ENCODE measurements at places on chromosomes 4 and X.

DNA sequence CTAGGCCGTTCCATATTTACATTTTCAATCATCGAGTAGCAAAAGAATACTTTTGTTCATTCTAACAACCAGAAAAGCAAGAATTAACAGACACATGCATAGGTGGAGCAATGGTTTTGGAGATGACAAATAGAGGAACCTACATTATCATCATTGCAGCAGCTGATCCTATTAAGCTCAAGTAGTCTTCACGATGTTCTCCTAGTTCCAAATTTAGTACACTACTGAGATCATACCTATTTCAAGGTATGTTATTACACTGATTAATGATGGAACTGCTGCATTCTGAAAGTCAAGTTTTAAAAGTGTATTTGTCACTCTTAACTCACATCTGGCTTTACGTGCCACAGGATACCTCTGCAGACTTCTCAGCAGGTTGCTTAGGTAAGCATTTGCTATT lies 87.4 kb downstream of the ADGRA3 start:
- DNase-seq: no peak

GRCh38 chr4:157502656-157503055 lies 282.1 kb downstream of the GRIA2 start:
- DNase-seq: no peak

- peak; percentile 21 for DNase-seq
Measured at GRCh38 chr4:74133786-74134499, 24.0 kb upstream of the MTHFD2L start.

DNA sequence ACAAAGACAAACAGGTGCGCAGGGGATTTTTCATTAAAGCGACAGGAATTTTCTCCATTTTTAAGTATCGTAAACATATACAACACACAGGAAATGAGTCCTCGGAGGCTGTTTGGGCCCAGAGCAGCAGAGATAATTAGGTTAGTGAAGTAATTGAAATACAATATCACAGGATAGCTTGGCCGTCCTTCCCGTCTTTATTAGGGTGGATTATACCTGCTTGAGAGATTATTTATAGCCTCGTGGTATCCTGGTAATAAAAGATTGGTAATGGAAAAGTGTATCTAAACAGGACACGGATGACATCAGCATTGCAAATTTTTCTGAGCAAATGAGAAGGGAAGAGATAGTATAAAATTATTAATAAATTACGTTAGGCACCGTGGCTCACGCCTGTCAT lies 68.2 kb downstream of the CRLF2 start:
- no peak for DNase-seq

DNA sequence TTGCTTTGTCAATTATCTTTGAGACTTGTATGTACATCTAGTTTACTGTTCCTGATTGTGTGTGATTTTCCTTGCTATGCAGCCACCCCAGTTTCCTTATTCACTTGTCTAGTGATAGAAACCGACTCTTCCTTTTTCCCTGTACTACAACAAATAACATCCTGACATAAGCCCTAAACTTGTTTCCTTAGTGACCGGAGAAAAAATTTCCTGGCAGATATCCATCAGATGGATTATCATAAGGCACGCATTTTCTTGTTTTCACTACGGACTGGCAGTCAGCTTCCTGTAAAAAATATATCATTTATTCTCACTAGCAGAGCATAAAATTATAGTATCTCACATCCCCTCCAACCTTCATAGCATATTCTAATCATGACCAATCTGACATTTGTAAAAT lies 410.7 kb downstream of the CENPC start:
- DNase-seq: no peak

- no peak for DNase-seq
Measured at GRCh38 chr4:6367371-6367851, 97.8 kb downstream of the WFS1 start.

DNA sequence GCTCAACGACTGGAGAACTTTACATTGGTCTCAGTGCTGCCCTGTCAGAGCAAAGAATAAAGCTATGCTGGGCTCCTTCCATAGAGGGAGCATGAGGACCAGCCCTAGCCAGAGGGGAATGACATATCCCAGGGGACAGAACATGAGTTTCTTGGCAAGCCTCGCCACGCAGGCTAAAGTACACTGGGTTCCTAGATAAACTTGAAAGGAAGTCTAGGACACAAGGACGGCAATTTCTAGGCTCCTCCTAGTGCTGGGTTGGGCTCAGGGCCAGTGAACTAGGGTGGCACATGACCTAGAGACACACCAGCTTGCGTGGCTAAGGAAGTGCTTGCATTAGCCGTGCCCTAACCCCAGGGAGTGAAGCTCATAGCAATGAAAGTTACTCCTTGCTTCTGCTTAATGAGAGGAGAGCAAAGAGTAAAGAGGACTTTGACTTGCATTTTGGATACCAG lies 141.0 kb downstream of the MAB21L2 start:
- DNase-seq: no peak

- no peak for DNase-seq
Measured at GRCh38 chr4:147037069-147037468, 91.4 kb upstream of the TTC29 start.

DNA sequence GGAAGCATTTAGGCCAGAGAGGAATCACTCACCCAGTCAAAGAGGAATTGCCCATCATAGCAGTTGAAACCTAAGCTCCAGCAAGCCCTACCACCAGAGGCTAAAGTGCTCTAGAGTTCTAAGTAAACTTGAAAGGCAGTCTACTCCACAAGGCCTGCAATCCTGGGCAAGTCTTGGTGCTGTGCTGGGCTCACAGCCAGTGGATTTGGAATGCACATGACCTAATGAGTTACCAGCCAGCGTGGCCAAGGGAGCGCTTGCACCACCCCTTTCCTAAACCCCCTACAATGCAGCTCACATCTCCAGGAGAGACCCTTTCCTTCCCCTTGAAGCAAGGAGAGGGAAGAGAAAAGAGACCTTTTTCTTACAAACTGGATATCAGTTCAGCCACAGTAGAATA lies 445.7 kb downstream of the GASK1B start:
- no peak for DNase-seq

- DNase-seq: no peak
Measured at GRCh38 chr4:37623125-37623524, 63.1 kb downstream of the RELL1 start.

DNA sequence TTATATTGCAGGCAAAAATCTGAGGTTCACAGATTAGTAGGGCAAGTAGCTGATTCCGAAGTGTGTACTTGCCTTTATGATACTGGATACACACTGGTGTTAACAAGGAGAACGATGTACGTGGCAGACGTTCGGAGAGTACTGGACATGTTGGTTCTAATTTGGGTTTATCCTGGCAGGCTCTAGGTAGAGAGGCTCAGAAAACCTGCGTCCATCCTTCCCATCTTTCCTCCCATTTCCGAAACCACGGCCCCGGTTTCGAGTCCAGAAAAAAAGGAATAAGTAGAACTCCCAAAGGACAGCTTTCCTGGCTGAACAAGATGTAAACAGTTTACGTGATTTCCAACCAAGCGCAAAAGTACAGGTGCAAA lies 351 bp upstream of the SLC30A9 start:
- DNase-seq: no peak

DNA sequence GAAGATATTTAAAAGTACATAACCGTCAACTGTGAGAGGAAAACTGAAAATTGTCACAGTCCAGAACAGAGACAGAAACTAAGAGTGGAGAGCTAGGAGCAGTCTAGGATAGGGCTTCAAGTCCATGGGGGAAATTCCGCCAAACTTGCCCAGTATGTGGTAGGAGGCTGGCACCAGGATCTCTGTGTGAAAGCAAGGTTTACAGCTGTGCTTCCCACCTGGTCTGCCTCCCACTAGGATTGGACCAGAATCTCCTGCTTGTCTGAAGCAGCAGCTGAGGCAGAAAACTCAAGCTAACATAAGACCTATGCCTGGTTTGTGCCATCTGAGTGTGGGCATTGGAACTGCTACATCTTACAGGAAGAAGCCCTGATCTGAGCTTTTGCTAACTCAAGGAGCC lies 18.6 kb upstream of the FHL1 start:
- DNase-seq: no peak

DNA sequence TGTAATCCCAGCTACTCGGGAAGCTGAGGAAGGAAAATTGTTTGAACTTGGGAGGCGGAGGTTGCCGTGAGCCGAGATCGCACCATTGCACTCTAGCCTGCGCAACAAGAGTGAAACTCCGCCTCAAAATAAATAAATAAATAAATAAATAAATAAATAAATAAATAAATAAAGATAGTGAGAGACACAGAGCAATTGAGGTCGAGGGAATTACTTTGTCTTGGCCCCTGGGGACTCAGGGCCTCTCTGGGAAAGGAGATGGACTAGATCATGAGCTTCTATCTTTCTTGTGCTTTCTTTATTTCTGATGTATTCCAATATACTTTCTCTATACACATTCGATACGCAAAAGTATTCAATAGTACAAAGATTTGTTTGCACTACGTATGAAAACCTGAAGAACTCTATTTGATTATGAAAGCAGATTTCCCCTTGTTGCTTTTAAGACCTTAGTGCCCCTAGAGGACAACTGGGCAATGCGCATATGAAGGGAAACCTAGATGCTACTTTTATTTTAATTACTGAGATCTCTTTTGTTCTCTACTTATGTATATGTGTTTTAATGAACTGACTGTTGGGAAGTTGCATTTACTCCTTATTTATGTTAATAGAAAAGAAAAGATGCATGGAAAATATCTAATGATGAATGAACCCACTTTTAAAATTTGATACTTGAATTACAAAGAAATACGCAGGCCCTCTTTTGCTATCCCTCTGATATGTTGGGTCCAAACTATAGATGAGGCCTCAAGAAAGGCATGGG lies 12.8 kb upstream of the ELOVL6 start:
- DNase-seq: peak; percentile 30

DNA sequence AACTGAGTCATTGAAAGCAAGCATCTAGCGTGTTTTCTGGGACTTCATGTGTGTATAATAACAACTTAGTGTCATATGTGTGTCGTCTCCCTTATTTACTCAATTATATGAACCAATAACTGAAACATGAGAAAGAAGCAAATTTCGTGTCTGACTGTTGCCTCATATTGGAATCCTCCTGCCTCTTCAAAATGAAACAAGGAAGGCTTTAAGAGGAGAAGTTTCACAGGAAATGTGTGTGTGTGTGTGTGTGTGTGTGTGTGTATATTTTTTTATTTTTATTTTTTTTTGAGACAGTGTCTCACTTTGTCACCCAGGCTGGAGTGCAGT lies 145.8 kb upstream of the SFRP2 start:
- DNase-seq: no peak

DNA sequence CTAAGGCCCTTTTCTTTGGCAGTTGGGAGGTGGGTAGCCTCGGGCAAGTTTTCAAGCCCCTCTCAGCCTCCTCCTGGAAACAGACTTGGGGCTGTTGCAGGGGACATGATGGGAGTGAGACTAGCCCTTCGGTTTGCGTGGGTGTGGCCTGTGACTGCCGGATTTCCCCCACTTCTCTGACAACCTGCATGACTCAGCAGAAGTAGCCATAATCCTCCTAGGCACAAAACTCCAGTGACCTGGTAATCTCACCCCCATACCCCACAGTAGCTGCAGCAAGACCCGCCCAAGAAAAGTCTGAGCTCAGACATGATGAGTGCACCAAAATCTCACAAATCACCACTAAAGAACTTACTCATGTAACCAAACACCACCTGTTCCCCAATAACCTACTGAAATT lies 433.7 kb upstream of the AMOT start:
- DNase-seq: no peak

All from activated gamma-delta T cell treated with Interleukin-2 at 50 U/mL for 16 hours (primary cell).